Glutamatergic neuron (in vitro differentiated cells): ENCODE measurements at places on chromosomes 13 and 19. TPM values are rescaled to one million over a fixed set of nuclear protein-coding genes. Genes with fewer than 3 reads are reported as not detected.

The LRRC8E gene
- total RNA-seq: not detected

The F10 gene
- total RNA-seq: 0.74 TPM

The CYP2F1 gene
- not detected for total RNA-seq

The ACER1 gene
- total RNA-seq: not detected

The VSTM2B gene
- 16.6 TPM for total RNA-seq

The MEIS3 gene
- 255 TPM for total RNA-seq

GRCh38 chr13:58254943-58255342, 623.4 kb downstream of the PCDH17 start:
- DNase-seq: no peak

GRCh38 chr13:106762708-106763107, 194.8 kb upstream of the ARGLU1 start:
- no peak for DNase-seq

DNA sequence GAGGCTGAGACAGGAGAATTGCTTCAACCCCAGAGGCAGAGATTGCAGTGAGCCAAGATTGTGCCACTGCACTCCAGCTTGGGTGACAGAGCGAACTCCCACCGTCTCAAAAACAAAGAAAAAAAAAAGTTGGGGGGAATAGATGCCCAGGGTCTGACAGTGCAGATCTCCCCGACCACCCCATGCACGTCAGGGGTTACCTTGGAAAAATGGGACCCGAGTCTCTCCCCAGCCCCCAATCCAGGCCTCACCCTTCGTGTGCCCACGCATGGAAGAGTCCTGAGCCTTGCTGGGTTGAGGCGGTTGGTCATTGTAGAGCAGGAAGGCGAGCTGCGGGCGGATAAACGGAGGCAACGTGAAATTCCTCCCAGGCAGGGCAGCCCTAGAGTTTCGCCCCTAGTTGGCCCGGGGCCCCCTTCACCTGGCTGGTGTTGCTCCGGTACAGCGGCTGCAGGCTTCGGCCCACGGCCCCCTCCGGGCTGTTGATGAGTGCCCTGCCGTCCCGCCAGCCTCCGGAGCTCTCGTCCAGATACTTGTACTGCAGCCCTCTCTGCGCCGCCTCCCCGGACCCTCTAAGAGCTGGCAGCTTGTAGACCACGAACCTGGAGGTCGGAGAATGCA, 588 bp downstream of the DNASE2 start:
- DNase-seq: peak; percentile 54

- DNase-seq: peak; percentile 10
These were observed 56.8 kb upstream of the F7 start for GRCh38 chr13:113048766-113049165.

GRCh38 chr19:48171710-48172109, 1.2 kb downstream of the ZSWIM9 start:
- DNase-seq: no peak

DNA sequence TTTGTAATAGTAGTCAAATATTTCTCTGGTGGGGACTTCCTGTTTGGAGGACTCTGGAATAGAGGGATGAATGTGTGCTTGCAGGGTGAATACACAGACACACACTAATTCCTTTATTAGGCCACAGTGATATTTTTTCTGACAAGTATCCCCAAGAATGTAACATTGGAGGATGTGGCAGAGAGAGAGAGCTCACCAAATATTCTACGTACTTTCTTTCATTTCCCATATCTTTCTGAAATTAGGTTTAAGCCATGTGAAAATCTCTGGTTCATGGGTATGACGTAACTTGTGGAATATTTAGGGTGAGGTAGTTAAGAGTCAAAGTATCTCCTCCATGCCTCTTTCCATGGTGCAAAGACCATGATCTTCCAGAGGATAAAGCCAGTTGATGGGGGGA, 463.4 kb downstream of the DIAPH3 start:
- no peak for DNase-seq

DNA sequence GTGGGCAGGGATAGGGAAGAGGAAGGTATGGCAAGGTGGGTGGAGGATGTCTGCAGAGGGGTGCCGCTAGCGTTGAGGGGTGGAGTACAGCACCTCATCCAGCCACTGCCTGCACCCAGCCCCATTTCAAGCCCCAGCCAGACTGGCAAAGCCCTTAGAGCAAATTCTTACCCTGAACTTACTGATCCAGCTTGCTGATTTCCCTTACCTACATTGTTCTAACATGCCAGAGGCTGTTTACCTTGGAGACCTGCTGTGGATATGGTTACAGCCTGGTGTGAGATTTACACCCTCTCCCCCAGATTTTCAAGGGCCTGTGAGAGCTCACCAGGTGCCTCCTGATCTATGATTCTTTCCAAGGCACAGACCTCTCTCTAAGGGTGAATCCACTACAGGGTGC, 86.0 kb downstream of the ZNF726 start:
- no peak for DNase-seq

DNA sequence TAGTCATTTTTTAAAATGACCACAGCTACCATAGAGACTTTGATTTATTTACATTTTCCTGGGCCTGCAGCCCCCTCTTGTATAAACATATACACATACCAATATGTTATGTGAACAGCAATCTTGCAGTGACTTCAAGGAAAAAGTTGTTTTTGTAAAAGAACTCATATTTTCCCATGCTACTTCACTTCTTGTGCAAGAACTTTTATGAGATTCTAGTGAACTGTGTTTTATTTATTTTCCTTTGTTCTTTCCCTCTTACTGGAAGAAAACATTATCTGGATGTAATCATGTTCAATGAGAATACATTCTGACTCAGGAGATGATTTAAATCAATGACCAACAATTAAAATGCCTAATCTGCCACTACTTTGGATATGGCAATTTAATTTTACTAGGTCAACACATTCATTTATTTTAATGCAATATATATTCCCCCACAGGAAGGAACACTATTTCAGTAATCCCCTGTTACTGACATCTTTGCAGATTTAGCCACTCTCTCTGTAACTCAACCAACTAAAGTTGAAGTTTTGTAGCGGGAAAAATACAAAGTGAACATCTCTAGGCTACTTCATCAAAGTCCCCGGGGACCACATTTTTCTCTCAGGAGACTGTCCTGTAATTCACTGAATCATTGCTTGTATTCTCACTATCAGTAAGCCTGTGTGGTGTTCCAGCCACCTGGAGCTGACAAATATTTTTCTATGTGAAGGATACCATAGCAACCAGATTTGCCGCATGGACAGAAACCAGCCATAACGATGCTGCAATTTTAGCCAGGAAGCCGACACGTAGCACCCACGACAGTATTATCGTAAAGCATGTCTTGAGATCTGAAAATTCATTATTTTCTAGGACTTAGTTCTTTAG, 90.5 kb downstream of the STARD13 start:
- DNase-seq: no peak

- no peak for DNase-seq
These were observed 1041.0 kb downstream of the UQCRFS1 start for GRCh38 chr19:28171983-28172382.

- DNase-seq: peak; percentile 41
These were observed 568 bp downstream of the POLR2I start for GRCh38 chr19:36113894-36114720.
